Gastroesophageal sphincter (tissue), 4 donors: ENCODE measurements at places on chromosomes 12 and 14.

DNA sequence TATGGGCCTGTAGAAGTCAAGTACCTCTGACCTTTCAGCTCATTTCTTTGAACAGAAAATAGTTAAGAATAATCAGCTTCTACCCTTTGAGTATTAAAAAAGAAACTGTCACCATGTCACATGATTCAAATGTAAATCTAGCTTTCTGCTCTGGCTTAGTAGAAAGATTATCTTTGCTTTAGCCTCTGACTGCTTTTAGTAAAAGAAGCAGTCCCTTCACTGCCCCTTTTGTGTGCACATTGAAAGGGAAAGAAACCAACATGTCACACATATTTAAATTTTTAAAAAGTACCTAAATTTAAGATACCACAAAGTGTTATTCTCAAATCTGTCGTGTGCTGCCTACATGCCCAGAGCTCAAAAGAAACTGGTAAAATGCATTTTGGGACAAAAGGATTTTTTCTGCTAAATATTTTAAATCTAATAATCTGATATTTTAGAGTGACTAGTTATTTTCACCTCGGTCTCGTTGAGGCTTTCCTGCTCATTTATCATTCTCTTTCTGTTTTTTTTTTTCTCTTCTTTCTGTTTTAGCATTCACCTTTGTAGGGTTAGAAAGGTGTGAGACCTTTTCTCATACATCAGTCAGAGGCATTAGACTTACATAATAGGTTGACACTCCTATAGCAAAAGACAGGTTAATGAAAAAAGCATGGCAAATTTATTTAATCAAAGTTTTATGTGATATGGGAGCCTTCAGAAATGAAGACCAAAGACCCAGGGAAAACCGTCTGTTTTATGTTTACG is 41.3 kb downstream of the SLC16A7 start:
- H3K27me3 ChIP-seq = no peaks in the 10 kb centered on the region
- H3K4me1 ChIP-seq = no peaks in the 10 kb centered on the region
- no peak overlapping the region for H3K27ac ChIP-seq
- H3K4me3 ChIP-seq = no peak overlapping the region
- no peak for ATAC-seq

DNA sequence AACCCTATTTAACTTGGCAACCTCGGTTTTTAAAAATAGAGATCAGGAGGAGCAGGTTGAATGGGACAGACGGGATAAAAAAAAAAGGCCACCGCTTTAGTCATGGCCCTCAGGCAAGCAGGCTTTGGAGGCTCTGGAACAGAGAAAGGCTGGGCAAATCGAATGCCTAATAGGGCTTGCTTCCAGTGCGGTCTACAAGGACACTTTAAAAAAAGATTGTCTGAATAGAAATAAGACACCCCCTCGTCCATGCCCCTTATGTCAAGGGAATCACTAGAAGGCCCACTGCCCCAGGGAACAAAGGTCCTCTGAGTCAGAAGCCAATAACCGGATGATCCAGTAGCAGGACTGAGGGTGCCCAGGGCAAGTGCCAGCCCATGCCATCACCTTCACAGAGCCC is 265.8 kb downstream of the CPNE8 start:
- H3K27ac ChIP-seq = no peak overlapping the region
- no peaks in the 10 kb centered on the region for H3K4me1 ChIP-seq
- H3K27me3 ChIP-seq = no peaks in the 10 kb centered on the region

- H3K27me3 ChIP-seq = peaks cover 19% of the 10 kb centered on the region
- H3K4me1 ChIP-seq = no peaks in the 10 kb centered on the region
- H3K36me3 ChIP-seq = no peaks in the 10 kb centered on the region
- H3K27ac ChIP-seq = no peak overlapping the region
- ATAC-seq = no peak
- no peak overlapping the region for H3K4me3 ChIP-seq
Observed at GRCh38 chr14:97299661-97300060, 502.5 kb downstream of the VRK1 start.

- ATAC-seq = no peak
- peaks cover 71% of the 10 kb centered on the region for H3K27me3 ChIP-seq
- no peaks in the 10 kb centered on the region for H3K4me1 ChIP-seq
- no peak overlapping the region for H3K4me3 ChIP-seq
- no peak overlapping the region for H3K27ac ChIP-seq
Observed at GRCh38 chr12:132178801-132179401, 34.6 kb downstream of the NOC4L start.

DNA sequence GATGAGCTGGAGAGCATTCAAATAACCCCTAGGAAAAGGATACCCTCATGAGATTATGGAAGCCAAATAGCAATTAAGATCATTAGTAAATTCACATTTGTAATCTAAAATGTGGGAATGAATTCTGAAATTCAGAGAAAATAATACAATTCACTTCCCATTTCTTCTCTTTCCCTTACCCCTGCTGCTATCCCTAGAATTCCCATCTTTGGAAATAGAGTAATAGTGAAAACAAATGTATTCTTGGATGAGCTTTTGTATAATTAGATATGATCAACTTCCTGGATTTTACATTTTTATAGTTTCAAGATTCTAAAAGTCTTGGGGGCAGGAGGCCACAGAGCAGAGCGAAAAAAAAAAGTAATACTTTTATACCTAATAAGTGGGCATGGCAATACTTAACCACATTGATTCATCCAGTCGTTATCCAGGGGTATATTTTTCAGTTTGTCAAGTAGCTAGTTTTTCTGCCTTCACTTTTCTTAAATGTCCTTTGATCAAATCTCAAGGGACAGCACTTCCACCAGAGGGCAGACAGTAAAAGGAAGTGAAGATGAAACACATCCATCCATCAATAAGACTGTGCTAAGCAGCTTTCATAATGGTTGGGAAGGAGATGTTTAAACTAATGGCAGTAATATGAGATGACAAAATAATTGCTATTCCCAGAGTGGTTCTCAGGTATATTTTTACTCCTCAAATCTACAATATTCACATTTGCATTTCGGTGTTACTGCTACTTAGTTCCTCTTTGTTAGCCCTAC is 401.3 kb downstream of the DIO2 start:
- H3K4me1 ChIP-seq = no peaks in the 10 kb centered on the region
- H3K36me3 ChIP-seq = no peaks in the 10 kb centered on the region
- H3K27me3 ChIP-seq = no peaks in the 10 kb centered on the region
- ATAC-seq = no peak
- no peak overlapping the region for H3K27ac ChIP-seq

- ATAC-seq = no peak
- H3K27ac ChIP-seq = no peak overlapping the region
- no peaks in the 10 kb centered on the region for H3K4me1 ChIP-seq
- H3K36me3 ChIP-seq = no peaks in the 10 kb centered on the region
- no peaks in the 10 kb centered on the region for H3K27me3 ChIP-seq
- H3K4me3 ChIP-seq = no peak overlapping the region
Observed at GRCh38 chr12:20120403-20120725, 248.0 kb upstream of the PDE3A start.

- peak overlapping the region; percentile 88 for H3K27ac ChIP-seq
- peak; percentile 40 for ATAC-seq
- peaks cover 15% of the 10 kb centered on the region for H3K4me1 ChIP-seq
- no peaks in the 10 kb centered on the region for H3K27me3 ChIP-seq
Observed at GRCh38 chr12:62259631-62259992, 592 bp upstream of the USP15 start.

DNA sequence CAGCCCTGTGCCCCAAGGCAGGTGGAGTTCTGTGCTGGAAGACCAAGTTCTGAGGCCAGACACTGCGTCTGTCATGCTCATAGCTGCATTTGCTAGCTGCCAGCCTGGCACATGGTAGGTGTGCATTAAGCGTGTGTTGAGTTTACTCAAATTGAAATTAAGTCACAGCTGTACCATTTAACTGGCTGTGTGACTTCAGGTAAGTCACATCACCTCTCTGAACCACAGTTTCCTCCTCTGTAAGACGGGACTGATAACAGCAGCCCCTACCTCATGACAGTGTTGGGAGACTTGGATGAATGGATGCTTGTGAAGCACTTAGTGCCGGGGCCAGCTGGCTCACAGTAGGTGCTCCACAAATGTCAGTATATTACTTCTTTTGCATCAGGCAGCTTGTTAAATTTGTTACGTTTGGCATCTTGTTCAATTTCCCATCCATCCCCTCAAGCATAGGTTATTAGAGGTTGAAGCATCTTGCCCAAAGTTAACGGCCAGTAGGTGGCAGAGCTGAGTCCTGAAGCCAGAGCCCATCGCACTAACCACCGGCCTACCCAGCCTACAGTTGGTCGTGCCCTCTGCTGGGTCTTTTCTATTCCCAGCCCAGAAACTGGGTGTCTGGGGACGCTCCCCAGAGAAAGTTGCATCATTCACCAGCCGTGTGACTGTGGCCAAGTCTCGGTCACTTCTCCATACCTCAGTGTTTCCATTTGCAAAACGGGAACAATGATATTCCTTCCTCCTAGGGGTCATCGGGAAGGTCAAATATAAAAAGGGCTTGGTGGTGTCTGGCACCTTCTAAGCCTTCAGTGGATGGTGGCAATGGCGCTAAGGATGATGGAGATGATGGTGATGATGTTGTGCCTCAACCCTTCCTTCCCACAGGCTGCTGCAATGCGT is 4.5 kb downstream of the DAO start:
- no peaks in the 10 kb centered on the region for H3K4me1 ChIP-seq
- peaks cover 7% of the 10 kb centered on the region for H3K27me3 ChIP-seq
- H3K27ac ChIP-seq = no peak overlapping the region
- no peak for ATAC-seq
- H3K36me3 ChIP-seq = no peaks in the 10 kb centered on the region

DNA sequence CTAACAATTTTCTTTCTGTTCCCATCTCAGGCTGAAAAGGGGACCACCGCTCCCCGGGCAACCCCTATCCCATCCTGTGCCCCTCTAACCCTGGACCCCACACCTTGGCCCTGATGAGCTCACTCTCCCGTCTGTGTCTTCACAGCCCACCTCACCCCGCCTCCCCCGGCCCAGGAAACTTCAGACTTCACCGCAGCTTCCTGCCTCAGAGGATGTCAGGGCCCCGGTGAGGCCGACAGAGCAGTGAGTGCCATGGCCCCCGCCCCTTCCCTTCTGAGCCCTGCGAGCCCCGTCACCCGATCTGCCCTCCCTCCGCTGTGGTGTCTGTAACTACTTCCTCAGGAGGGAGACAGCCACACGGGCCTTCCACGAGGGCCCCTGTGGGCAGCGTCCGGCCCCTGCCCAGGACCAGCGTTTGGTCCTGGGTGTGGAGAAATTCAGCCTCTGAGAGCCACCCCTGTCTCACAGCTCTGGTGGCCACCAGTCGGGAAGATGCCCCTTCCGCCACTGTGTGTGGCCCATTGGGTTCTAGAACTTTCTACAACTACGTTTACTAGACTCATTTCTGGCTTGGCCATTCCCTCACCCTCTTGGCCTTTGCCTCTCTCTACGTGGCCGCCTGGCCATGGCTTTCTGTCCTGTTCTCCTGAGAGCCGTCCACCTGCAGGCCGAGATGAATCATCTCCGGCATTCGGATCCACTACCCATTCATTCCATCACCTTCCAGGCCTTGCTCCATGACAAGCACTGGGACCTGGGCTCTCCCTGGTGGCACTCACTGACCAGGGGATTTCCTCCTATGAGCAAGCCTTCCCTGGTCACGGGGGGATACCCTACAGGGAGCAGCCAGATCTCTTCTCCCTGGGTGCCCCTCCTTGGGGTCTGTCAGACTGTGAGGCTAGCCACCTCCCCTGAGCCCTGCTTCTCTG is 3.4 kb downstream of the RHOF start:
- peak overlapping the region; percentile 39 for H3K27ac ChIP-seq
- no peak for ATAC-seq
- no peaks in the 10 kb centered on the region for H3K36me3 ChIP-seq
- no peaks in the 10 kb centered on the region for H3K27me3 ChIP-seq
- H3K4me3 ChIP-seq = no peak overlapping the region
- peaks cover 50% of the 10 kb centered on the region for H3K4me1 ChIP-seq

- H3K27ac ChIP-seq = peak overlapping the region; percentile 11
- H3K36me3 ChIP-seq = no peaks in the 10 kb centered on the region
- H3K4me1 ChIP-seq = no peaks in the 10 kb centered on the region
- H3K27me3 ChIP-seq = no peaks in the 10 kb centered on the region
- no peak overlapping the region for H3K4me3 ChIP-seq
Observed at GRCh38 chr12:51368640-51369517, 22.3 kb downstream of the GALNT6 start.

DNA sequence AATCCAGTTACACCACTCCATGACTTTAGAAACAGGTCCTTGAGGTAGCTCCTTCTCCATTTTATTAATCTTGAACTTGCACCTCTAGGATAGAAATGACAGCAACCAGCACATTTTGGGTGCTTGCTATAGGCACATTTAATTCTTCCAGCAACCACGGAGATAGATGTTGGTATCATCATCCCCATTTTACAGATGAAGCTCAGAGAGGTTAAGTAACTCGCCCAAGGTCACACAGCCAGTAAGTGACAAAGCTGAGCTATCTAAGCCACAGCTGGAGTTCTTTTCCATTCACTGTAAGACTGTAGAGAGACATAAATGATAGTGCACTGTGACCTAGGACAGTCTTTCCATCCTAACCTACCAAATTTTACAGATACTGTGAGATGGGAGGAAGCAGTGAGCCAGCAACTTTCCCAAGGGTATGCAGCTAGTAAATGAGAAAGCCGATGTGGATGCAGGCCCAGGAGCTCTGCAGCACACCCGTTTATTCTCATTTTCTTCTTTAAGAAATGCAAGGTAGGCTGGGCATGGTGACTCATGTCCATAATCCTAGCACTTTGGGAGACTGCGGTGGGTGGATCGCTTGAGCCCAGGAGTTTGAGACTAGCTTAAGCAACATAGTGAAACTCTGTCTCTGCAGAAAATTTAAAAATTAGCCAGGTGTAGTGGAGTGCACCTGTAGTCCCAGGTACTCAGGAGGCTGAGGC is 103.2 kb downstream of the TBX5 start:
- no peaks in the 10 kb centered on the region for H3K36me3 ChIP-seq
- H3K4me1 ChIP-seq = no peaks in the 10 kb centered on the region
- H3K4me3 ChIP-seq = no peak overlapping the region
- no peak overlapping the region for H3K27ac ChIP-seq
- ATAC-seq = no peak

GRCh38 chr12:123723011-123723410 is 10.9 kb downstream of the ATP6V0A2 start:
- no peak for ATAC-seq
- no peak overlapping the region for H3K27ac ChIP-seq
- no peaks in the 10 kb centered on the region for H3K4me1 ChIP-seq
- peaks cover 98% of the 10 kb centered on the region for H3K36me3 ChIP-seq

- H3K4me1 ChIP-seq = peaks cover 5% of the 10 kb centered on the region
- no peak for ATAC-seq
- no peak overlapping the region for H3K4me3 ChIP-seq
- H3K36me3 ChIP-seq = no peaks in the 10 kb centered on the region
- H3K27me3 ChIP-seq = no peaks in the 10 kb centered on the region
Observed at GRCh38 chr12:41439801-41440200, 251.7 kb downstream of the PDZRN4 start.

GRCh38 chr14:92994942-92995341 is 72.0 kb downstream of the CHGA start:
- no peaks in the 10 kb centered on the region for H3K36me3 ChIP-seq
- ATAC-seq = no peak
- H3K4me1 ChIP-seq = peaks cover 100% of the 10 kb centered on the region
- H3K27me3 ChIP-seq = no peaks in the 10 kb centered on the region
- no peak overlapping the region for H3K4me3 ChIP-seq
- H3K27ac ChIP-seq = peak overlapping the region; percentile 81
